ENCODE measurements at places on chromosomes 6 and 20.
A peak's percentile ranks its signal among the peaks of the same experiment; 100 is the strongest.

GRCh38 chr6:168452685-168453377 is 11.8 kb downstream of the SMOC2 start:
- DNase-seq: no peak

DNA sequence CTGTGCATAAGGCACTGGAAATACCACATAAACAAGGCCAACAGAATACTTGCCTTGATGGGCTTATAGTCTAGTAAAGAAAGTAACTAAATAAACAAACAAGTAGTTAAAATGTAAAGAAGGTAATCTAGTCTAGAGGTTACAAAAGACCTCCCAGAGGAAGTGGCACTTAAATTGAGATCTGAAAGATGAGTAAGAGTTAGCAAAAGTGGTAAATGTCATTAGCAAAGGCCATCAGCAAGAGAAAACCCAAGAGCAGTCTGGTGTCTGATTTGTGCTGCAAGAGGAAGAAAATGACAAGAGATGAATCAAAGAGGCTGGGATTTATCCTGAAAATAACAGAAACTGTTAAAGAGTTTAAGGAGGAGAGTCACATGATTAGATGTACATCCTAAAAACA is 96.6 kb upstream of the SMLR1 start:
- no peak for DNase-seq

DNA sequence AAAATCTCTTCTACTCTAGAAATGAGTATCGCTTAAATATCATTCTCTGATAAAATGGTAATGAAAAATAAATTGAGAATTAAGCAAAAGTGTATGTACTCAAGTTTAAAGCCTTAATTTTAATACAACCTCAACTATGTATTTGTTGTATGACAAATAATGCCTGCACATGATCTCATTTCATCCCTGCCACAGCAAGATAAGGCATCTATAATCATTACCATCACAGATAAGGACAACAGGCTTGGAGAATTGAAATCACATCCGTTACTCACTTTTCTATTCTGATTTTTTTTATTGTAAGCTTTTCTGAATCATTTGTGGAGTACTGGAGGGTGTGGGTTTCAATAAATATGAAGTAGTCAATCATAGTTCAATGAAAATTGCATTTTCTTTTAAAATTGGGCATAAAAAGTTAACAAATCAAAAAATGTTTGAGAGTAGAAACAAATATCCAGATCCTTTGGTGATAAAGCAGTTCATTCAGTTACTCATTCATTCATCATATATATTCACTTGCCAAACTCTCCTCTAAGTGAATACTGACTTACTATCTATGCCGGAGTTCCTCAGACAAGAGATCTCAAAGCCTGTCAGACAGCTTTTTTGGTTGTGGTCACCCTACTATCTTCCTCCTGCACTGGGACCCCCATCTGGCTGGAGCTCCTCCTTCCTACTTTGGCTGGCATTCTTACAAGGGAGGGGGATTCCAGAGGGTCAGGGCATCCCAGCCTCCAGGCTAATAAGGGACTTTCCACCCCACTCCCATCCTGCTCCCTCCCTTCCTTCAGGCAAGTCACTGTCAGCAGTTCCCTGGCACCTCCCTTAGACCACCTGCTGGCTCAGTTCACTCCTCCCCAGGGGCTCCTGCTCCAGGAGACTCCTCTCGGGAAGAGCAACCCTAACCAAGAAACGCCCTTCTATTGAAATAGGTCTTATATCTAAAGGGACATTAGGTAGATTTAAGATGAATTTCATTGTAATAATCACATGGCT is 118.6 kb downstream of the OGFRL1 start:
- DNase-seq: no peak

DNA sequence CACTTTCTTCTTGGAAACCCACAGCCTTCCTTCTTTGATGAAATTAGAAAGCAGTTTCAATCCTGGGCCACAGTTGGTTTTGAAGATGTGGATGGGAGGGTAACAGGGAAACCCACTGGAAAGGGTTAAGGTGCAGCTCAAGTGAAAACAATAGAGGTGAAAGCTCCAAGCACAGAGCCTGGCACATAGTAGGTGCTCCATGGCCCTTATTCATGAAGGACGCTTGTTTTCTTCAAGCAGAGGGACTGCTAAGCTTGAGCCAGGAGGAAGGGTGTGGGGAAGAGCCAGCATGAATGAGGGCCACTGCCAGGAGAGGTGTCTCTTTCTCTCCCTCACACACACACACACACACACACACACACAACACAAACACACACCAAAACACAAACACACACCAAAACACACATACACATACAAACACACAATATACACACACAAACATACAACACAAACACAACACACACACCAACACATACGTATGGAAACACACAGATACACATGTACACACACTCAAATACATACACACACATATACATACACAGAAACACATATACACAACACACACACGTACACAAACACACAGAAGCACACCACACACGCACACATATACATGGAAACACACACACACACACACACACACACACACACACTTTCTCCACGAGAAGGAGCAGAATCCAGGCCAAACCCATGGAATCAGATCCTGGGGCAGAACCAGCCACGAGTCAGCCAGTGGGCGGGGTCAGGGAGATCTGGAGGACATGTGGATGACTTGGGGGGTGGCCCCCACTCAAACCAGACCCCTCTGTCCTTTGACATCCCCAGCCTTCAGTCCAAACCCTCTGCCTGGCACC is 23.7 kb upstream of the RBPJL start:
- DNase-seq: no peak

DNA sequence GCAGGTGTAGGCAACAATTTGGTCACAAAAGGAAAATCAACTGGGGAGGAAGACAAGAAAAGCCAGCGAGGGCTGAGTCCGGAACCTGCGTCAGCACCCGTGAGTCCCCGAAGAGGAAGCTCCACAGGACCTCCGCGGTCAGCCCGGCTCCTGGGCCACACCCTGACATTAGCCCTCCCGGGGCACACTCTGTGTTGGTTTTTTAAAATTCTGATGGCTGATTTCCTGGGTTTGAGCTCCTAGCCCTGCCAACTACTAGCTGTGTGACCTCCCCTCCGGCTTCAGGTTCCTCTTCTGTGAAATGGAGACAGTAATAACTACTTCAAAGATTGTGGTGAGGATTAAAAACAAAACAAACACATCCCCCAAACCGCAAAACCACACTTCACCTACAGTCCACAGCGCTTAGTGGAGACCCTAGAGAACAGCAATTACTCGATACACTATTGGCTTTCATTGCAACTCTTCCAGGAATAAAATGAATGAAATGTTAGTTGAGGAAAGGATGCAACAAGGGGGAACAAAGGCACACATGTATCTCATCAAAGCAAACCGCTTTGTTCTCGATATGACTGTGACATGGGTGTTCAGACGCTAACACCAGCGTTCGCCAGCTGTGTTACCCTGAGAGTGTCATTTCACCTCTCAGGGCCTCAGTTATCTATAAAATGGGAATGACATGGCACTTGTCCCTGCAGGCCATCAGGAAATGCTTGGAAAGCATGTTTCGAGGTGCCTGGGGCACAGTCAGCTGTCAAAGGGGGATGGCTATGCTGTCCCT is 985 bp downstream of the ZBP1 start:
- peak; percentile 35 for DNase-seq

- DNase-seq: no peak
Measured at GRCh38 chr6:154471609-154472362, 38.7 kb downstream of the CNKSR3 start.

GRCh38 chr6:125802943-125803377 is 12.2 kb downstream of the NCOA7 start:
- DNase-seq: no peak

DNA sequence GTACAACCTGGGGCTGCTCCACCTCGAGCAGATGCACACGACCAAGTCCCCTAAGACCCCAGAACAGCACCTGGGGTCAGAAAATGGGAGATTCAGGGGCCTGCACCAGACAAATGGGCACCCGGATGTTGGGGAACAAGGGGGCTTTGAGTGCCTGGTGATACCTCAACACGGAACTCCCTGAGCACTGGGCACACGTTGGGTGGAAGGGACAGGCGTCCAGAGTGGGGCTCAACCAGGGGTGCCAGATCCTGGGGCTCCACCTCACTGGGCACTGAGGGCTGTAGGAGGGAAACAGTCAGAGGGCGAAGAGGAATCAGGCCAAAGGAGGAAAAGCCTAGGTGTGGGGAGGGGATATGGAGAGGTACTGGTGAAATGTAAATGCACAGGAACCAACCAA is 33.5 kb upstream of the SPAG4 start:
- no peak for DNase-seq

GRCh38 chr6:1103945-1104623 is 207.8 kb upstream of the FOXQ1 start:
- DNase-seq: no peak

DNA sequence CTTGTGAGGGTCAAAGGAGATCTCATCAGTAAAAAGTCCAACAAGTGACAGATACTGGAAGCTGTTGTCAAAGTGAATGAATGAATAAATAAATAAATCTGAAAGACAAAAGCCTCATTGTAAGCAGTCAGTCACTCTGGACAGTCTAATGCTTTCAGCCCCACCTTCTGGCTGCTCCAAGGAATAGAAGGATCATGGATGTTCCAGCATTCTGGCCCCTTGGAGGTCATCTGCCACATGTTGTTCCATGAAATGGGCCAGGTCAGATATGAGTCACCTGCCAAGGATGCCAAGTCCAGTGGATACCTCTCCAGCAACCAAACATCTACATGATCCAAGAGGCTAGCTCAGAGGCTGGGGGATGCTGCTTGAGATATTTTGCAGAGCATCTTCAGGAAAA is 185.6 kb downstream of the BMP7 start:
- no peak for DNase-seq

- no peak for DNase-seq
Measured at GRCh38 chr20:17747431-17747846, 47.7 kb downstream of the BANF2 start.

DNA sequence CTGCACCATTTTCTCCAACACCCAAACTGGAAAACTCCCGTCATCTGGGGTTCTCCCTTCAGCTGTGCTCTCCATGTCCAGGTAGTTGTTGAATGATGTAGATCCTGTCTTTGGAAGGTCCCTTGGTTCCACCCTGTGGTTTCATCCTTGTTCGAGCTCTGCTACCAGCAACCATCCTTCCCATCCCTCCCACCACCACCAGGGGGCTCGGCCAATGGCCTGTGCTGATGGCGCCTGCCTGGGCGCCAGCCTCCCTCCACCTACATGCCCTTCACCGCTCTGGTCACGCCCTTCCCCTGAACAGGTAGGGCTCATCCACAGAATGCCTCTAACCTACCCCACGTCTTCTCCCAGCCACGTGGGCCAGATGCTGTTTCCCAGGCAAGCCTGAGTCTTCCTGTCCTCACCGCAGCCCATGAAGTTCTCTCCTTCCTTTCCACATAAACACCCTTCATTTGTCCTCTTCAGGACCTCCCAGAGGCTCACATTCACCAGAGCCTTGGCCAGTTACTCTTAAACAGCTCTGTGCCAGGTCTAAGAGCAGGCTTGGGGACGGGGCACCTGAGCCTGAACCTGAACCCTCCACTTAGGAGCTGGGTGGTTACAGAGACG is 75.1 kb upstream of the DUSP22 start:
- DNase-seq: no peak

DNA sequence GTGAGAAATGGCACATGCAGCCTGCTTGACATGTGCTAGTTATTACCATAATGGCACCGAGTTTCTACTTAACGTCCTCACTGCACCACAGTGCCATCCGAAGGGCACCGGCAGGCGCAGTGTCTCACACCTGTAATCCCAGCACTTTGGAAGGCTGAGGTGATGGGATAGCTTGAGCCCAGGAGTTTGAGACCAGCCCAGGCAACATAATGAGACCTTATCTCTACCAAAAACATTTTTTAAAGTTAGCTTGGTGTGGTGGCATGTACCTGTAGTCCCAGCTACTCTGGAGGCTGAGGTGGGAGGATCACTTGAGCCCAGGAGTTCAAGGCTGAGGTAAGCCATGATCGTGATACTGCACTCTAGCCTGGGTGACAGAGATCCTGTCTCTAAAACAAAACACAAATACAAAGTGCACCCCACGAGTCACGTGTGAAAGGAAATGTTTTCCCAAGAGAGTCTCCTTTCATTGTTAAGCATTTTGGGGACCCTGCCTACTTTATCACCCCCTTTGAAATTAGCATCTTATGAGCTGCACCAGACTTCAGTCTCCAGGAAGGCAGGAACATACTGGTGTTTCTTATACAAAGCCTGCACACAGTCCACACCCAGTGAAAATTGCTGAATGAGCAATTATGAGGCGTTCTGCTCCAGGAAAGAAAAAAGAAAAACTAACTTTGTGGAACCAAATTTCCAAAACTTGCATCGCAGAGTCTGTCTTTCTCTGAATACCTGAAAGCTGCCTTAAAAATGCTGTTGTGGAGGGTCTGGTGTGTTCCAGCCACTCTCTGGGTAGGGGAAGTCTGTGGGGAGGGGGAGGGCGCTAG is 47.1 kb upstream of the FOXQ1 start:
- no peak for DNase-seq

Data from activated CD8-positive, alpha-beta memory T cell treated with anti-CD3 and anti-CD28 coated beads for 1 hour (primary cell).